ENCODE measurements at places on chromosomes 2 and 18. TPM values are rescaled to one million over a fixed set of nuclear protein-coding genes. Genes with fewer than 3 reads are reported as not detected.

The NPHP1 gene
- 8.5 TPM for total RNA-seq

DNA sequence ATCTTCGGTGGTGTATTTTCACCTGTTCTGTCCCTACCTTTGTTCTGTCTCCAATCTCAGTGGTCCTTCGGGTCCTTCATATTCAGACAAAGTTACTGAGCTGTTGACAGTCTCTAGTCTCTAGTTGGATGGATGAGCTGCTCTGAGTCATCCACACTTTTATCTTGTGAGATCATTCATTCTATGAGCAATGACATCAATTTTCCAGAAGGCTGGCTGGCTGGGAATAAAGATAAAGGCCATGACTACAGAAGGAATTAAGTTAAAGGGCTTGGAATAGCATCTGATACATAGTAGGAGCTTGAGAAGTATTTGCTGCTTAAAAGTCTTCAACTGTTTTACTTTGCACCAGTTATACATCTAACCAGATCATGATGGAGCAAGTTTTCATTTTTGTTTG lies 43.1 kb upstream of the SLC39A10 start:
- no peak for DNase-seq

DNA sequence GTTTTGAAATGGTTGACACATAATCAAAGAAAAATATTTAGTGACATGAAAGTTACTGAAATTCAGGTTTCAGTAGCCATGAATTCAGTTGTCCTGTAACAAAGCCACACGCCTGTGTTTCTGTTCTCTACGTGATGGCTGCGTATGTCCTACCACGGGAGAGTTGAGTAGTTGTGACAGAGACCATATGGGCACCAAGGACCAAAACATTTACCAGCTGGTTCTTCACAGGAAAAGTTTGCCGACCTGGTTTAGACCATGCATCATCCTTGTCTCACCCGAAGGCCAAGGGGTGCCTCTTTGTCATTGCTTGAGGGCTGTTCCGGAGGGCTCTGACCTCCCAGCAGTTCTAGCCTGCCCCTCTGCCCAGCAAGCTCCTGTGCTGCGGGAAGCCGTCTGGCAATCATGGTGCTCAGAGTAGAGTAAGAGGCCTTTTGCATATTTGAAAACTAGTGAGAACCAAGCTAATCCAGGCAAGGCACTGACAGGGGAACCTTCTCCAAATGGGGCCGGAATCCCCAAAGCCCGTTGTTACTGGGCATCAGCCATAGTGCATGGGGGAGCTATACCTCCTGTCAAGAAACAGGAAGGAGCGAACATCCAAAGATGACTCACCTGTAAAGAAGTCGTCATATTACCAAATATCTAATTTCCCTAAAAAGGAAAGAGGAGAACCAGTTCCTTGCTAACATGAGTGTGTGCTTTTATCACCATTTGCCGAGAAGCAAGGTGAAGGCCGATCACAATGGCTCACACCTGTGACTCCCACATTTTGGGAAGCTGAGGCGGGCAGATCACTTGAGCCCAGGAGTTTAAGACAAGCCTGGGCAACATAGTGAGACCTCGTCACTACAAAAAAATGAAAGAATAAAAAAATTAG lies 92.6 kb upstream of the RAB12 start:
- DNase-seq: no peak

The SULT1C4 gene
- 8.0 TPM for total RNA-seq

DNA sequence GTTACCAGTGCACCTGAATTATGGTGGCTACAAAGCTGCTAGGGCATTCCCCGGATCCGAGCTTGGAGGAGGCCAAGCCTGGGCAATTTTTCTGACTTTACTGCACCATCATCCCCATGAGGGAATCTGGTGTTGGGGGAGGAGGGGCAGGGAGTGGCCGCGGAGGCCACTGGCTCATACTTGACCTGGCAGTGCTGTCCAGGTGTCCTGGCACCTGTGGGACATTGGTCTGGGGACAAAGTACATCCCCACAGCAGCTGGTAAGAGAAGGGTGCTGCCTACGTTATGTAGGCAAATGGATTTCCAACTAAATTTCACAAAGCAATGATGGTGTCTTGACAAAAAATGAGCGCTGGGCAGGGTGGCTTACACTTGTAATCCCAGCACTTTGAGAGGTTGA lies 48.3 kb downstream of the KLHL29 start:
- DNase-seq: no peak

DNA sequence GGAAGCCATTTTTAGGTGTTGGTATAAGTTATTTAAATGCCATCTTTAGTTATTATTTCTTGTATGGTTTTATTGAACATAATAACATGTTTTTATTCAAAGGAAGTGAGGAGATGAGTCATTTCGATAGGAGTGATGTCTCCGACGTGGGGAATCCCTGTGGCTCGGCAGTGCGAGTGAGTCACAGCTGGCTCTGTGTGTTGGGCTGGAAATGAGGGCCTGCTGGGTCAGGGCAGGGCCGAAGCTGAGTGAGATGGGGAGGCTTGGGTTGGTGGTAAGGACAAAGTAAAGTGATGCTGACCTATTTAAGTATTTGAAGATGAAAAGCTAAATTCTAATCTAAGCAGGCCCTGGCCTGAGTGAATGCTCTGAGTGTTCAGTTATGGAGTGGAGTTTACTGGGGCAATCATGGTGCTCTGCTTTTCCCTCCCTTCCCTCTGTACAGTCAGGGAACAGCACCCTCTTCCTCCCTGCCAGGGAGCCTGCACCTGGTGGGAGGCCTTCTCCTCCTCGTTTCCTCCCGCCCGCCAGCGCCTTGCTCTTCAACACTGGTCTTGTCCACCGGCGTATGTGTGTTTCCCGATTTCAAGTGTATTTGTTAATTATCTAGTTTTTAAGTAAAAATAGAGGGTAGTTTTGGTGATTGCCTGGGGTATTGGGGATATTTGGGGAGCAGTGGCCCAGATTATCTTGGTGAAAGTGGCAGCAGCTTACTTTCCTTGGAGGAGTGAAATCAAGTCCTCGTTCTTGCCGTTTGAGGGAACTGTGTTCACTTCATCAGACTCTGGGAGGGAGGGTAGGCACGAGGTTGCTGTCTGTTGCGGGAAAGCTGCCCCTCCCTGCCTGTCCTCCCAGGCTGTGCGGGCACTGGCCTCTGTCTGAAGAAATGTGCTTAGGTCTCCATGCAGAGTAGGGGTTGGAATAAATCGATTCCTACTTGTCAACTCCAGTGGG lies 157.0 kb downstream of the LDLRAD4 start:
- no peak for DNase-seq

- DNase-seq: no peak
Measured at GRCh38 chr2:217742841-217743240, 260.0 kb downstream of the TNS1 start.

DNA sequence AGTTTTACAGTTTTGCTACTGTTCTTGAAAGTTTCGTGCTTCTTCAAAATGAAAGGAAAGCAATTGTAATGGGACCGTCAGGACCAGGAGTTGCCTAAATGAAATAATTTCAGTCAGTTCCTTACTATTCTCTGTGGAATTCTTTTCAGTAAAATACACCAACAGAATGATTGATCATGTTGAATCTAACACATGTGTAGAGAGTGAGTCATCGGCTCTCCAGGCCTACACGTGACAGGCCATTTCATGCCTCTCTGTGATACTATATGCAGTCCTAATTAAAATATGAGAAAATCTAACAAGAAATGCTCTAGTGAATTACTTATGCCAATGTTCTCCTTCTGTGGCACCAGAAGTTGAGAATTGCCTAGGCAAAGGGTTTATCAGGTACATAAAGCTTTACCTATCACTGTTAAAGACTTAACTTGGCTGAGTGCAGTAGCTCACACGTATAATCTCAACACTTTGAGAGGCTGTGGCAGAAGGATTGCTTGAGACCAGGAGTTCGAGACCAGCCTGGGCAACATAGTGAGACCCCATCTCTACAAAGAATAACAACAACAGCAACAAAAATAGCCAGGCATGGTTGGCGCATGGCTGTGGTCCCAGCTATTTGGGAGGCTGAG lies 199.4 kb downstream of the LRRTM1 start:
- DNase-seq: no peak

The CBLN2 gene
- total RNA-seq: 0.58 TPM
